ENCODE measurements at places on chromosomes 2 and 18. TPM values are rescaled to one million over a fixed set of nuclear protein-coding genes. Genes with fewer than 3 reads are reported as not detected.
A peak's percentile ranks its signal among the peaks of the same experiment; 100 is the strongest.

The HTR2B gene
- 2.8 TPM for total RNA-seq

The SCN7A gene
- 6.2 TPM for total RNA-seq

The TRMT61B gene
- total RNA-seq: 16.2 TPM

The ZNF892 gene
- 3.2 TPM for total RNA-seq

The CFAP65 gene
- total RNA-seq: not detected

The NMUR1 gene
- total RNA-seq: 0.93 TPM

The VAMP5 gene
- total RNA-seq: 37.2 TPM

The GPAT2 gene
- 3.9 TPM for total RNA-seq

The ATP6V1B1 gene
- total RNA-seq: not detected

The PJVK gene
- total RNA-seq: 0.59 TPM

The IGFBP2 gene
- total RNA-seq: 508 TPM

The LRRC30 gene
- not detected for total RNA-seq

The IGFBP5 gene
- total RNA-seq: 554 TPM

DNA sequence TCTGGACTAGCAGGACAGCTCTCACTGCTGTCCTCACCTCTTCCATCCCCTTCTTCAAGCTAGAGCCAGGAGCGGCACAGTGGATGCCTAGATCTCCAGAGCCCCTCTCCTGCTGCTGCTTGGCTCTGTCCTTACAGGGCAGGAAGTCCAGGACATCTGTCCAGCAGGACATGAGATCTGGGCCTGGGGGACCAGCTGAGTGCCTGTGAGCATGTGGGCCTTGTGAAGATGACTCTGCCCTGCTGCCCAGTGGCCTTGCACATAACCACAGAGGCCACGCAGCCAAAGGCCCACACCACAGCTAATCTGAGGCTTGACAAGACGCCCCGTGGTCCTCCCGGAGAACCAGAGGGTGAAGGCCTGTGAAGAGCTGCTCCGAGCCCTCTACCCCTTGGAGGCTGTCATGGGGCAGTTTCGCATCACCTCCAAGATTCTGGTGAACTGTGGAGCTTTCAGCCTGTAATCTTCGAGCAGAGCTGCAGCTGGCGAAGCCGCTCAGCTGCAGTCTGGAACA lies 516.7 kb upstream of the HS6ST1 start:
- H3K27me3 ChIP-seq: no peaks in the 10 kb centered on the region
- H3K4me1 ChIP-seq: no peaks in the 10 kb centered on the region
- no peak for DNase-seq
- H3K27ac ChIP-seq: no peak overlapping the region
- no peaks in the 10 kb centered on the region for H3K36me3 ChIP-seq
- no peak overlapping the region for H3K4me3 ChIP-seq

DNA sequence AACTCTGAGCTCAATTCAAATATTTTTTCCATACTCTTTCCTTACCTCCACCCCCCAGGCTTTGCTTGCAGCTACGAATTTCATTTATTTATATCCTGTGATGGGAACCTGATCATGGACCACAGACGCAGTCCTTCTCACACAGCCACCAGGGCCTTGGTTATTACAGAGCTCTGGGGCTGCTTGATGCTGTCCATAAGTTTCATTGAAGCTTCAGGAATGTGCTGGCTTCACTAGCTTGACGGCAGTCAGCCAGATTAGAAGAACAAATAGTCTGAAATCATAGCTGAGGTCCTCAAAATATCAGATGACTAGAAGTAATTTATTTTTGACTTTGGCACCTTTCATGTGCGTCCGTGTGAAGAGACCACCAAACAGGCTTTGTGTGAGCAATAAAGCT lies 104.9 kb downstream of the VWA3B start:
- no peak overlapping the region for H3K4me3 ChIP-seq
- no peak overlapping the region for H3K27ac ChIP-seq
- no peak for DNase-seq
- no peaks in the 10 kb centered on the region for H3K4me1 ChIP-seq
- no peaks in the 10 kb centered on the region for H3K27me3 ChIP-seq
- H3K36me3 ChIP-seq: no peaks in the 10 kb centered on the region

DNA sequence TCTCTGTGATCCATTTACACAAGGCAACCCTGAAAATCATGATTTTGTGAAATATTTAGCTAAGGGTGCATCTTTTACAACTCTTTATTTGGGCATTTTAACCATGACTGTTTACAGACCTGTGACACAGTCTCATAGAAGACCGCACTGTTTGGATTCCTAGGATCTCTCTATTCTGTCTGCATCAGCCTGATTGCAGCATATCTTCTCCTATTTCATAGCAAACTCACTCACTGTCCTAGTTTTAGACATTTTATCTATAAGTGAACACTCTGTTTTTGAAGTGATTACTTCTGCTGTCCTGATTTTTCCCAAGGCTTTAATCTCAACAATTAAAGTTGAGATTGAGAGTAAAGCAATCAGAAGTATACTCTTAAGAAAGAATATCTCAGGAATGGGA lies 56.2 kb downstream of the CAVIN2 start:
- H3K27ac ChIP-seq: no peak overlapping the region
- H3K27me3 ChIP-seq: no peaks in the 10 kb centered on the region
- no peaks in the 10 kb centered on the region for H3K4me1 ChIP-seq
- DNase-seq: no peak

- DNase-seq: no peak
- no peak overlapping the region for H3K4me3 ChIP-seq
- no peaks in the 10 kb centered on the region for H3K27me3 ChIP-seq
- peaks cover 11% of the 10 kb centered on the region for H3K4me1 ChIP-seq
- no peaks in the 10 kb centered on the region for H3K36me3 ChIP-seq
- no peak overlapping the region for H3K27ac ChIP-seq
These were observed 150.8 kb downstream of the ANKRD44 start for GRCh38 chr2:197159661-197160211.

DNA sequence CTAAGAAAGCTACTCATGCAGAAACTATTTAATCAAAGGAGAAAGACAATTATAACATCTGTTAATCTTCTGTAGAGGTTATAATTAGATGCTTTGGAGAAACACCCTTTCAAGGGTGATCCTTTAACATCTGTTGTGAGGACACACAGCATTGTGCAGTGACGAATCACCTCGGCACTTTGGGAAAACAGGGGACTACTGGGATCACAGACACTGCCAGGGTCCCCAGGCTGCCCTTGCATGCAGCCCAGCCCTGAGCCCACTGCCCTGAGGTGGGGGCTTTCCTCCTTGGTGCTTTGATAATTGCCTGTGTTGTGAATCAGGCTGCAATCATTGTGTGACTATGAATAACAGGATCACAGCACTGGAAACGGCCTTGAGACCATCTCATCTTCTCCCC lies 10.6 kb downstream of the NCKAP5 start:
- no peak overlapping the region for H3K4me3 ChIP-seq
- no peak overlapping the region for H3K27ac ChIP-seq
- DNase-seq: no peak
- no peaks in the 10 kb centered on the region for H3K36me3 ChIP-seq

DNA sequence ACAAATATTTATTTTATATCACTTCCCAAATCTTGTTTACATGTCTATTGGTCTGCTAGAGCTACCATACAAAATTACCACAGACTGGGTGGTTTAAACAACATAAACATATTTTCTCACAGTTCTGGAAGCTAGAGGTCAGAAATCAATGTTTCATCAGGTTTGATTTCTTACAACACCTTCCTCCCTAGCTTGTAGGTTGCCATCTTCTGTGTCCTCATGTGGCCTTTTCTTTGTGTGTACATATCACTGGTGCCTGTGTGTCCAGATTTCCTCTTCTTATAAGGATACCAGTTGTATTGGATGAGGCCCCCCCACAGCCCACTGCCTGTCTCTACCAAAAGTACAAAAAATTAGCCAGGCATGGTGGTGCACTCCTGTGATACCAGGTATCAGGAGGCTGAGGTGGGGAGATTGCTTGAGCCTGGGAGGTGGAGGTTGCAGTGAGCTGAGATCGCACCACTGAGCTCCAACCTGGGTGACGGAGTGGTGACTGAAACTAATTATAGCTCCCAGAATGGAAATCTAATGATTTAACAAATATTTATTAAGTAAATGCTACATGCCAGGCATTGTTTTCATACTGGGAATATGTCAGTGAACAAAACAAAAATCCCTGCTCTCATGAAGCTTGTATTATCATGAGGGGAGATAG lies 13.6 kb downstream of the EML4 start:
- H3K4me1 ChIP-seq: no peaks in the 10 kb centered on the region
- no peak overlapping the region for H3K27ac ChIP-seq

- DNase-seq: no peak
- H3K27me3 ChIP-seq: no peaks in the 10 kb centered on the region
- H3K4me1 ChIP-seq: peaks cover 15% of the 10 kb centered on the region
- no peaks in the 10 kb centered on the region for H3K36me3 ChIP-seq
- H3K4me3 ChIP-seq: no peak overlapping the region
- H3K27ac ChIP-seq: peak overlapping the region; percentile 37
These were observed 108.9 kb upstream of the DAPL1 start for GRCh38 chr2:158686210-158686691.

- no peaks in the 10 kb centered on the region for H3K36me3 ChIP-seq
- H3K4me3 ChIP-seq: no peak overlapping the region
- no peaks in the 10 kb centered on the region for H3K27me3 ChIP-seq
- no peaks in the 10 kb centered on the region for H3K4me1 ChIP-seq
- no peak overlapping the region for H3K27ac ChIP-seq
These were observed 43.3 kb downstream of the WDPCP start for GRCh38 chr2:63545023-63545422.

GRCh38 chr18:52333860-52334259 lies 6.1 kb upstream of the DCC start:
- no peak for DNase-seq
- no peak overlapping the region for H3K4me3 ChIP-seq
- H3K27ac ChIP-seq: no peak overlapping the region
- H3K36me3 ChIP-seq: no peaks in the 10 kb centered on the region
- no peaks in the 10 kb centered on the region for H3K27me3 ChIP-seq

DNA sequence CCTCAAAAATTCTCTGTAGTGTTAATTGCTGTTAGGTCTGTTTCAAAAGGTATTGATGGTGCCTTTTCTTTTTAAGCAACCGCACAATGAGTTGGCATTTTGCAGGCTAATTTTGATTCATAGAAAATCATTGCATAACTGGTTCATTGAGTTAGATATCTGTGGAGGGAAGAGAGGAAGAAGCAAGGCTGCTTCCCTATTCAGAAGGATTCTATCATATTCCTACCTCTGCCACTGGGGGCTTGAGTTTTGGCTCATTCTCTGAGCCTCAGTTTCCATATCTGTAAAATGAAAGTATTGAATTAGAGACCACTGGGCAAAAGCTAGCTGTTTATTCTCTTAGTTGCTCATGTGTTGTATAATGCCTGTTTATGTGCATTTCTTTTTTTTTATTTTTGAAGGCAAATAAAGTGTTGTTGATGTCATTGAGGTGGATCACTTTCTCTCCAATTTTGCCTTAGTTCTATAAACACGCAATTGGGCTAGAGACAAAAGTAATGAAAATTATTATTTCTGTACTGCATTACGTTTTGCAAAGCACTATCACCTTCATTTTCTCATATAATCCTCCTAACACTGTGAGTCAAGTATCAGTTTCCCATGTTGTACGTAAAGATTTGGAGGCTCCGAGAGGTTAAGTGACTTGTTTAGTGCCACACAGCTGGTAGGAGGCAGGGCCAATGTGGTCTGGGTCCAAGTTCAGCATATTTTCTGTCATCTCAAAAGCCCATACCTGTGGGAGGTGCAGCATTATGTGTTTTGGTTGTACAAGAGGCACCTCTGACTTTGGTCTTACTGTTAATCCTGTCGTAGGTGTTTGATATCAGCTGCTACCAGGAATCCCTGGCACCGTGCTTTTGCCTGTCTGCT lies 5.9 kb downstream of the TRIB2 start:
- H3K36me3 ChIP-seq: peaks cover 46% of the 10 kb centered on the region
- H3K27me3 ChIP-seq: no peaks in the 10 kb centered on the region
- H3K4me3 ChIP-seq: peak overlapping the region; percentile 72
- DNase-seq: no peak
- no peaks in the 10 kb centered on the region for H3K4me1 ChIP-seq

GRCh38 chr2:133346654-133347053 lies 221.6 kb downstream of the NCKAP5 start:
- H3K4me1 ChIP-seq: no peaks in the 10 kb centered on the region
- no peak for DNase-seq
- H3K27ac ChIP-seq: no peak overlapping the region

GRCh38 chr2:123453046-123453700 lies 571.9 kb upstream of the CNTNAP5 start:
- H3K27ac ChIP-seq: no peak overlapping the region
- H3K4me1 ChIP-seq: no peaks in the 10 kb centered on the region
- H3K27me3 ChIP-seq: no peaks in the 10 kb centered on the region
- no peak overlapping the region for H3K4me3 ChIP-seq
- H3K36me3 ChIP-seq: no peaks in the 10 kb centered on the region

- H3K27me3 ChIP-seq: no peaks in the 10 kb centered on the region
- peaks cover 57% of the 10 kb centered on the region for H3K36me3 ChIP-seq
- H3K27ac ChIP-seq: peak overlapping the region; percentile 64
- no peak overlapping the region for H3K4me3 ChIP-seq
- H3K4me1 ChIP-seq: peaks cover 28% of the 10 kb centered on the region
These were observed 77.5 kb downstream of the POLR1A start for GRCh38 chr2:86027922-86028765.

DNA sequence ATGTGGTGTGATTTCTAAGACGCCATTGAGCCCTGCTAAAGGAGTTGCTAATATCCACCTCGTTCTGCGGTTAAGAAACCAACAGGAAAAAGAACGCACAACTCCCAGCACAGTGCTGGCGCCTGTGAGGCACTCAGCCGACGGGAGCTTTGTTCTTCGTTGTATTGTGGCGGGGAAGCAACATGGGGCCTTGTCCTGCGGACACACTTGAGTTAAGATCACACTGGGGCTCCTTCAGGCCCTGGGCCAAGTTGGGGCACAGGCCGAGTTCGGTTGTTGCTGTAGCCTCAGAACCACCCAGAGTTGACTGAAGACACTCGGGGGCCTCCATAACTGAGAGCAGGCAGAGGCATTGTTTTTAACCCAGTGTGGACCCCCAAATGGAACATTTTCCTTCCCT lies 30.6 kb upstream of the CD8A start:
- H3K27ac ChIP-seq: no peak overlapping the region
- no peaks in the 10 kb centered on the region for H3K27me3 ChIP-seq
- DNase-seq: no peak
- H3K4me3 ChIP-seq: no peak overlapping the region

- no peak overlapping the region for H3K27ac ChIP-seq
- no peak overlapping the region for H3K4me3 ChIP-seq
- H3K36me3 ChIP-seq: no peaks in the 10 kb centered on the region
- no peaks in the 10 kb centered on the region for H3K4me1 ChIP-seq
- no peak for DNase-seq
These were observed 12.7 kb upstream of the SCN1A start for GRCh38 chr2:166140475-166140874.

- H3K4me1 ChIP-seq: no peaks in the 10 kb centered on the region
- peak overlapping the region; percentile 42 for H3K27ac ChIP-seq
- no peaks in the 10 kb centered on the region for H3K27me3 ChIP-seq
- DNase-seq: no peak
- no peak overlapping the region for H3K4me3 ChIP-seq
These were observed 45.2 kb downstream of the MAIP1 start for GRCh38 chr2:200000444-200001163.

- no peak overlapping the region for H3K4me3 ChIP-seq
- H3K36me3 ChIP-seq: no peaks in the 10 kb centered on the region
- DNase-seq: no peak
- no peaks in the 10 kb centered on the region for H3K4me1 ChIP-seq
- H3K27ac ChIP-seq: no peak overlapping the region
- H3K27me3 ChIP-seq: no peaks in the 10 kb centered on the region
These were observed 706.8 kb downstream of the SLC4A3 start for GRCh38 chr2:220334210-220334609.
